ENCODE measurements at places on chromosomes 2 and 18. TPM values are rescaled to one million over a fixed set of nuclear protein-coding genes. Genes with fewer than 3 reads are reported as not detected.

Gene CTNNA2
- not detected for total RNA-seq

Gene DYSF
- 0.41 TPM for total RNA-seq

Gene FAM110C
- not detected for total RNA-seq

Gene FAP
- total RNA-seq, result 62.9 TPM

Gene NXPH2
- total RNA-seq, result not detected
